ENCODE measurements at places on chromosomes 7 and 10. TPM values are rescaled to one million over a fixed set of nuclear protein-coding genes. Genes with fewer than 3 reads are reported as not detected.

DNA sequence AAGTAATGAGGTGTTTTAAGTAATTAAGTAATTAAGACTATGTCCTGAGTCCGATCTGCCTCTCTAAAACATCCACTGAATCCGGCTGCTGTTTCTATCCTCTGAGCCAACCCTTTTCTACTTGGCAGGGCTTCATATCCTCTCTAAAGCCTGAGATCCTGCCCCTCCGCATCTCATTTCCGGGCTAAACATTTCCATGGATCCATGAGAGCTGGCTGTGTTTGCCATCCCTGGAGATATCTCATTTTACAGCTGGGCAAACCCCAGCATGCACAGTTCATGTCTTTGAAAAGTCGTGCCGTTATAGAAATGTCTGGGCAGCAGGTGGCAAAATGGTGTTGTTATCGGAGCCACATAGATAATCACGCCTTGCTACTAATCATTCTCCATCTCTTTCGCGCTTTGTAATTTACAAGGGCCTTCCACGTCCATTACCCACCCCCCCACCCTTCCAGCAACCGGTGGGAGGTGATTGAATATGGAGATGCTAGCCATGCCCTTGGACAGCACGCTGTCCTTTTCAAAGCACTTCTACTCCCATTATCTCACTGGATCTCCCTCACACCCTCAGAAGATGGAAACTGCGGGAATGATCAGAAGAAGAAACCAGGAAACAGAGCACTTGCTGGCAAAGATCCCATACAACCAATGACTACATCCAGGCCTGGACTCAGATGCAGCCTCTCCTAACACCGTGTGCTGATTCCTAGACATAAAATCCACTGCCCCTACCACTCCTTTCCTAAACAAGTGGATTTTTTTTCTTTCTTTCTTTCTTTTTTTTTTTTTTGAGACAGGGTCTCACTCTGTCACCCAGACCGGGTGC, 1189.2 kb downstream of the TYW1 start:
- no peaks in the 10 kb centered on the region for H3K27me3 ChIP-seq
- H3K27ac ChIP-seq = no peak overlapping the region
- DNase-seq = no peak
- no peaks in the 10 kb centered on the region for H3K4me1 ChIP-seq

DNA sequence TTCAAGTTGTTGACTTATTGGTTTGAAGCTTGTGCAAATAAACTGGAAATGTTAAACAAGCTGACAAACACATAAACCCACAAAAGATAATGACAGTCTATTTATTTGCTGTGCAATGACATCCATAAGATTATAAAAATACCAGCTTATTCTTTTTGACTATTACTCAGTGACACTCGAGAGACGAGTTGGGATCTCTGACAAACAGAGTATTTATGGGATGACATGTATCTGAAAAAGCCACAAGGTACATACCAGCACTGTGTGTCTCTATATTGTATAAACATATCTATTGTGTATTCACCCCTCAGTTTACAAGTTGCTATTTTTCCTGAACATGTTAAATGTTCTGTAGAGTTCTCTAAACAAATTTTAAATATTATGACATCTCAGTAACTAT, 88.9 kb downstream of the CHRM2 start:
- no peaks in the 10 kb centered on the region for H3K27me3 ChIP-seq
- H3K4me1 ChIP-seq = peaks cover 55% of the 10 kb centered on the region
- H3K27ac ChIP-seq = peak overlapping the region; percentile 94
- H3K4me3 ChIP-seq = no peak overlapping the region
- peaks cover 15% of the 10 kb centered on the region for H3K36me3 ChIP-seq
- DNase-seq = no peak

GRCh38 chr10:3955955-3956617, 171.1 kb upstream of the KLF6 start:
- no peaks in the 10 kb centered on the region for H3K36me3 ChIP-seq
- DNase-seq = no peak
- peaks cover 18% of the 10 kb centered on the region for H3K4me1 ChIP-seq
- H3K4me3 ChIP-seq = no peak overlapping the region

GRCh38 chr7:134710511-134710853, 63.8 kb downstream of the BPGM start:
- H3K4me3 ChIP-seq = no peak overlapping the region
- peaks cover 60% of the 10 kb centered on the region for H3K4me1 ChIP-seq

DNA sequence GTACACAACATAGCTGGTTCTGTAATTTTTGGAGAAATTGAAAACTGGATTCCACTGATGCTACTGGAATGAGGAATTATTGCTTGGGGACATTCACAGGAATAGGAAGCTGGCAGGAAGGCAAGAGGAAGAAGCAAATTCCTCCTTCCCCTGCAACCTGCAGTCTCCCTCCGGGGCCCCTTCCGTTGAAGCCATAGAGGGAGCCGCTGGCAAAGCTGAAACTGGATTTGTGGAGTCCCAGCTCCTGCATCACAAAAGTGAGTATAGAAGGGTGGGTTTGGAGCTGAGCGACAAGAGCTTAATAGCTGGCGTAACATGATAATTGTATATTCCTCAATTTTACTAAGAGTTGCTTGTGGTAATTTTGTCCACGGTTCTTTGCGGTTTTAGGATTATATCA, 190.8 kb downstream of the ADRA2A start:
- no peak for DNase-seq
- H3K27me3 ChIP-seq = no peaks in the 10 kb centered on the region
- no peaks in the 10 kb centered on the region for H3K4me1 ChIP-seq

The GJD4 gene
- not detected for total RNA-seq

DNA sequence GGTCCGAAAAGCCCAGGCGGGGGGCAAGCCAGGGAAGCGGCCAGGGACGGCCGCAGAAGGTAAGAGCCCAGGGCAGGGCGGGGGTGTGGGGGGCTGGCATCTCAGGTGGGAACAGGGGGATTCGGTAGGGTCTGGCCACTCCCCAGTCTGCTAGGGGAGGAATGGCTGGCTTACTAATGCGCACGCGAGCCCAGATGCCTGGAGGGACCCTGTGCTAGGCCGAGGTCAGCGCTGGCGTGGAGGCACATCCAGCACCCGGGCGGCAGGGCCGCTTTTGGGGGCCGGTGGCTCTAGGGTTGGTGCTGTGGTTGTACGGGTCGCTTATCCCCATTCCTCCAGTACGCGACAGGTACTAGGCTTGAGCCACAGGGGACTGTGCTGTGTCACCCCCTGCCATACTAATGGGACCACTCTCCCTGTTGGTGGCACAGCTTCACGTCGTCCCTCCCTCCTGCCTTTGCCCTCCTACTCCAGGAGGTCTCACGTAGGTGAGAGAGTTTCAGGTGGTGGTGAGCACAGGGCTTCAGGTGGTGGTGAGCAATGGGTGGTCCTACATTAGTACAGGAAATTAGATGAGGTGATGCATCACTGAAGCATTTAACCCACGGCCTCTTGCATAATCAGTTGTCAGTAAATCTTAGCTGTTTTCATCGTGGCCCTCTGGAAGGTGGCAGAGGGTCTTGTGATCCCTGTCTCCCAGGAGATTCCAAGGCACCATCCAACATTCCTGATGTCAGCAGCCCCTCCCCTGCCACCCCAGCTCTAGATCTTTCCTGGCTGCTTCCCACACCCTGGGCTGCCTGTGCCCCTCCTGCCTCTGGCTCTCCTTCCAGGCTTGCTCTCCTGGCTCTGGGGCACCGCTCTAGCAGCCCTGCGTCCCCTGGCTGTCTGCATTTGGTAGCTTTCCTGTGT, 971 bp downstream of the AEBP1 start:
- H3K4me1 ChIP-seq = peaks cover 66% of the 10 kb centered on the region
- H3K36me3 ChIP-seq = peaks cover 18% of the 10 kb centered on the region
- peak overlapping the region; percentile 87 for H3K27ac ChIP-seq
- no peak for DNase-seq

GRCh38 chr7:142916508-142916907, 17.0 kb downstream of the TRPV5 start:
- no peak overlapping the region for H3K4me3 ChIP-seq
- no peaks in the 10 kb centered on the region for H3K36me3 ChIP-seq
- DNase-seq = no peak
- H3K4me1 ChIP-seq = no peaks in the 10 kb centered on the region

DNA sequence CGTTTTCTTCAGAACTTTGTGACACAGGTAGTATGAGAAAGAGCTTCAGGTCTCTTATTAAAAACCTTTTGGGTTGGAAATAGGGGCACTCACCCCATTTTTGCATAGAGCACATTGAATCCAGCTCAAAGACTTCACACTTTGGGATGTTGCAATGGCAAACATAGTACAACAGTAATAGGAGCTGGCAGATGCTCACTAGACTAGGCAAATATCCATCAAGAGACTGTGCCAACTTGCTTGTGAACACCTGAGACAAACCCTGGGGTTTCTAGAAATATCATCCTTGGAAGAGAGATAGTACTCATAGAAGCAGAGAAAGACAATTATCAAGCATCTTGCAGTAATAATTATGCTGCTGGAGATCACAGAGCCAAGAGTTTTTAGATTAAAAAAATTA, 280.0 kb downstream of the CACNA2D1 start:
- no peak overlapping the region for H3K27ac ChIP-seq
- no peak overlapping the region for H3K4me3 ChIP-seq
- H3K27me3 ChIP-seq = no peaks in the 10 kb centered on the region
- peaks cover 25% of the 10 kb centered on the region for H3K4me1 ChIP-seq
- no peaks in the 10 kb centered on the region for H3K36me3 ChIP-seq

- H3K36me3 ChIP-seq = peaks cover 9% of the 10 kb centered on the region
- H3K27ac ChIP-seq = no peak overlapping the region
- no peaks in the 10 kb centered on the region for H3K27me3 ChIP-seq
- DNase-seq = no peak
Observed at GRCh38 chr7:75691793-75692543, 46.8 kb downstream of the HIP1 start.

The SKIDA1 gene
- total RNA-seq = 4.3 TPM

DNA sequence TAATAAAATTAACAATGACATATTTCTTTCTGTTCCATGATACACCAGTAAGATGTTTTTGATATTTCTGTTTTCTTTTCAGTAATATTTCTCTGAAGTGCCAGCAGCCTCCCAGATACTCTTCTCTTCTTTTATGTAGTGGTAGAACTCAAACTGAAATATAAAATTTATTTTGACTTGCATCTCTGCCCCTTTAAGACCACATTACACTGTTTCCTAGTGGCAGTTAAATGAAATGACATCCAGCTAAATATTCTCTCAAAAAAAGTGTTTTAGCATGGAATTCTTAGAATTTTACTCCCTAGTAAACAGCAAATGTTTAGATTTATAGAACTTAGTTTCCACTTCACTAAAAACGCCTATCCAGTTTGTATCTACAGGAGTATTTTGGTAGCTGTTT, 237.2 kb upstream of the MTPN start:
- no peaks in the 10 kb centered on the region for H3K4me1 ChIP-seq
- peaks cover 22% of the 10 kb centered on the region for H3K27me3 ChIP-seq
- no peak overlapping the region for H3K4me3 ChIP-seq
- no peak overlapping the region for H3K27ac ChIP-seq
- H3K36me3 ChIP-seq = no peaks in the 10 kb centered on the region

DNA sequence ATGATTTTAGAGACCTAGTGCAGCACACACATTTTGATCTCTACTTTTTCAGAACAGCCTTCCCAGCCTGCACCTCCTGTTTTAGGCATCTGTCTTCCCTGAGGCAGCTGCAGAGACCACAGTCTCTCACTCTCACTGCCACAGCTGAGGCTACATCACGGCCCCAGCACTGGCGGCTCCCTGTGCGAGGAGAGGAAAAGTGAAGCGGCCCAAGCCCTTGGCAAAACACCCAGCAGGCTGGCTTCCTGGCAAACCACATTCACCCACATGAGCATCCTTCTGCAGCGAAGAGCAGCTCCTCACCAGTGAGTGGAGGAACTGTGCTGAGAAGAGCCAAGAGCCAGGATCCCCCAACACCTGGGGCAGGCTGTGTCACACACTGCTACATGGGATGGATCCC, 14.0 kb downstream of the HUS1 start:
- H3K36me3 ChIP-seq = peaks cover 64% of the 10 kb centered on the region
- H3K27me3 ChIP-seq = no peaks in the 10 kb centered on the region
- no peak overlapping the region for H3K4me3 ChIP-seq

The GNAI1 gene
- total RNA-seq = 44.4 TPM

- no peaks in the 10 kb centered on the region for H3K36me3 ChIP-seq
- peak within 1 kb of the TSS; percentile 85 for H3K4me3 ChIP-seq
- H3K27ac ChIP-seq = peak within 1 kb of the TSS; percentile 57
Observed at GRCh38 chr10:102241444-102242117, at the start of gene PITX3. Gene PITX3, minus strand, starts transcription at chr10:102241512. Its CDS starts 9,432 bp downstream, at chr10:102232080.

The GIMAP2 gene
- not detected for total RNA-seq

DNA sequence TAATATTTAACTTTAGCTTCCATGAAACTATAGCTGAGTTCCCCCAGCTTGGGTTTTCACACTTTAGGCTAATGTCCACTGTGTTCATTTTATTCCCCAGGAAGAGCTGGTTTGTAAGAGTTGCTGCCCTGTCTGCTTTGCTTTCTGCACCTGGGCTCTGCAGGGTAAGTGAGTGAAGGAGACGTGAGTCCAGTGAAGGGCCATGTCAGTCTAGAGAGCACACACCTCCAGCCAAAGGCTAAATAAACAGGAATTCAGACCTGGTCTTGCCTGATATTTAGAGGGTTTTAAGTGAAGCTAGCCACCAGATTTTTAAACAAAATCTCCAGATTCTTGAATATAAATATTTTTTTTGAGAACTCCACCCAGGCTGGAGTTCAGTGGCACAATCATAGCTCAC, 24.5 kb upstream of the FZD1 start:
- H3K36me3 ChIP-seq = no peaks in the 10 kb centered on the region
- DNase-seq = no peak
- H3K27me3 ChIP-seq = no peaks in the 10 kb centered on the region
- peak overlapping the region; percentile 53 for H3K27ac ChIP-seq
- no peak overlapping the region for H3K4me3 ChIP-seq

GRCh38 chr10:60171436-60172013, 218.2 kb downstream of the ANK3 start:
- H3K36me3 ChIP-seq = no peaks in the 10 kb centered on the region
- H3K27me3 ChIP-seq = no peaks in the 10 kb centered on the region
- no peak for DNase-seq

GRCh38 chr7:133349101-133349500, 96.2 kb downstream of the EXOC4 start:
- no peak overlapping the region for H3K27ac ChIP-seq
- H3K4me1 ChIP-seq = peaks cover 1% of the 10 kb centered on the region
- H3K4me3 ChIP-seq = no peak overlapping the region
- DNase-seq = no peak
- no peaks in the 10 kb centered on the region for H3K27me3 ChIP-seq

The TUBB8 gene
- total RNA-seq = not detected

GRCh38 chr7:153401795-153402720, 642.5 kb downstream of the ACTR3B start:
- DNase-seq = no peak
- H3K27me3 ChIP-seq = no peaks in the 10 kb centered on the region
- no peak overlapping the region for H3K27ac ChIP-seq
- H3K4me1 ChIP-seq = no peaks in the 10 kb centered on the region
- no peaks in the 10 kb centered on the region for H3K36me3 ChIP-seq
- no peak overlapping the region for H3K4me3 ChIP-seq

The OR2A12 gene
- total RNA-seq = not detected

GRCh38 chr7:28698840-28699239, 259.3 kb downstream of the TRIL start:
- no peak overlapping the region for H3K27ac ChIP-seq
- no peaks in the 10 kb centered on the region for H3K27me3 ChIP-seq
- peaks cover 4% of the 10 kb centered on the region for H3K36me3 ChIP-seq
- peaks cover 27% of the 10 kb centered on the region for H3K4me1 ChIP-seq
- no peak for DNase-seq
- H3K4me3 ChIP-seq = no peak overlapping the region

GRCh38 chr10:32059472-32059871, 3.2 kb upstream of the KIF5B start:
- no peaks in the 10 kb centered on the region for H3K27me3 ChIP-seq
- H3K27ac ChIP-seq = no peak overlapping the region
- no peak for DNase-seq
- H3K4me1 ChIP-seq = peaks cover 10% of the 10 kb centered on the region
- H3K36me3 ChIP-seq = no peaks in the 10 kb centered on the region
- no peak overlapping the region for H3K4me3 ChIP-seq

The IL6 gene
- total RNA-seq = not detected

The TPK1 gene
- total RNA-seq = 5.6 TPM

The RNF148 gene
- not detected for total RNA-seq

Data from osteocyte (in vitro differentiated cells).